ENCODE measurements at places on chromosomes 3 and 15.

DNA sequence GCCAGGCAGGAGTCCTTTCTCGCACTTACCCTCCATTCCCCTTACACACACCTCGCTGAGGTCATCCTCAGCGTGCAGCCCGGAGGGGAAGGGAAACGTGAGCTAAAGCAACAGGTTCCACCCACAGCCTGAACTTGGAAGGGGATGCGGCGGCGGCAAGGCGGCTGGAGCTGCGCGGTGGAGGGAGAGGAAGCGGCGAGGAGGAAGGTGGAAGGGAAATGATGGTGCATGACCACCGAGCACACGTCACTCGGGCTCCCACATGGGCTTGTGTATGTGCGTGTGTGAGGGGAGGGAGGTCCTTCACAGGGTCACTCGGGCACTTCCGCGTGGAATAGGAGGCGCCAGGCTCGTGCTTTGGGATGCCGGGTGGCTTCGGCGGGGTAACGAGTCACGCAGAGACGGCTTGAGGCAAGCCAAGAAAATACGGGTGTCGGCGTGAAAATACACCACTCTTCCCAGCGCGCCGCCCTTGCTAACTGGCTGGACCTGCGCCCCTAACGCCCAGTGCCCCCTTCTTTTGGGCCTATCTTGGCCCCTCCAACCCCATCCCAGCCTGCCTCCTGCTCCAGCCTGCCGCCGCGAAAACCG is 225.5 kb upstream of the IL12A start:
- DNase-seq = peak; percentile 92

DNA sequence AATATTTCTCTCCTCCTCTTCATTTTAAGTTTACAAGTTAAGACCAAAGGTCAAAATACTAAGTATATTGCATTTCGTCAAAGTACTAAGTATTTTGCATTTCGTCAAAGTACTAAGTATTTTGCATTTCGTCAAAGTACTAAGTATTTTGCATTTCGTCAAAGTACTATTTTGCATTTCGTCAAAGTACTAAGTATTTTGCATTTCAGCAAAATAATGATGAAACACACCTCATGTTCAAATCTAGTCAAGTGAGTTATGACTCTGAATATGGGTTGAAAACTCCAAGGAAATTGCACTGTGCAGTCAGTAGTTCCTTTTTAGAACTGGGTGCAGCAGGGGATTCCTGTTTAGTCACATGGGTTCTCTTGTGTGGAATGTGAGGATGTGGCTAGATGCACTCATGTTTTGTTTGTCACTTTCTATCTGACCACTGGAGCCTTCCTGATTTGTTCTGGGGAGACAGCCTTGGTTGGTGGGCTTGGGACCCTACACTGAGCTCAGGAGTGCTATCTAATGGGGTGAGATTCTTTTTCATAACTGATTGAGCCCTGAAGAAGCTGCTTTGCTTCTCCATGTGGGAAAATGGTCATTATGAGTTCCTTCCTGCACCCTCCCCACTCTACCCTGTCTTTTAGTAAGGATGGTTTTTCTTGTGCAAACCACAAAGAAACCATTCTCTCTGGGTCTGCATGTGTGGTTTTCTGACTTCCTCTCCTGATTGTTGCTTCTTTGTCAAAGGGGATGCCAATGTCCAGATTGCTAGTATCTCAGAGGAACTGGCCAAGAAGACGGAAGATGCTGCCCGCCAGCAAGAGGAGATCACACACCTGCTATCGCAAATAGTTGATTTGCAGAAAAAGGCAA is 73.4 kb downstream of the CCK start:
- DNase-seq = no peak

DNA sequence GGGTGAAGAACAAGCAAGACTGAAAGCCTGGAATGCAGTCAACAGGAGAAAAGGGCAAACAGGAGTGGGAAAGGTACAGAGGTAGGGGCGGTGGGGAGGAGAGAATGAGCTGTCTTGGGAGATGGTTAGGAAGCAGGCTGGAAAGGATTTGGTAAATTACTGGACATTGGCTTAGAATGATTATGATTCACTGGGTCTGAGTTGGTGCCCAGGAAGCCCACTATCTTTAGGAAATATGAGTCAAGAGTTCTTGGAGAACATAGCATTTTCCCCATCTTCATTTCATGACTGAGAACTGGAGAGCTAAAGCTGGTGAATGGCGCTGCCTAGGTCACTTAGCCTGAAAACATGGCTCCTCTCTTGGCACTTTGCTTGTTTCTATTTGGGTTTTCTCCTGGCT is 74.7 kb upstream of the C3orf80 start:
- no peak for DNase-seq

- DNase-seq = peak; percentile 25
These were observed 6.7 kb downstream of the CCDC9B start for GRCh38 chr15:40333922-40334492.

GRCh38 chr3:122322095-122323075 is 2.7 kb upstream of the CSTA start:
- DNase-seq = no peak

- DNase-seq = no peak
These were observed 27.9 kb upstream of the PRTG start for GRCh38 chr15:55770806-55771205.

DNA sequence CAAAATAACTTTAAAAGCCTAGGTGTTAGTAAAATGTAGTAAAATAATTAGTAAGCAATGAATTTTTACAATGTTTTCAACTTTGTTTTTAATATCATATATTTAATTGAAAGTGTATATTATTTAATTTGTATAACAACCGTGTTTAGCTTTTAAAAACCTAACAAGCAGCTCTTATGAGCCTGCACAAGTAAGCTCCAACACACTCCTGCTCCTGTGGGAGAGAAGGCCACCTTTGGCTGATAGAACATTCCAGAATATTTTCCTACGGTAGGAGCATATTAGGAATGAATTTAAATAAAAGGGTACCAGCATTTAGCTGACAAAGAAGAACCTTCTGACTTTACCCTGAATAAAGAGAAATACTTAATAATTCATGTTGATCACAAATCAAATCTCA is 40.3 kb upstream of the TM4SF1 start:
- DNase-seq = no peak

- DNase-seq = no peak
These were observed 596.2 kb upstream of the UBE2E2 start for GRCh38 chr3:22606938-22607337.

DNA sequence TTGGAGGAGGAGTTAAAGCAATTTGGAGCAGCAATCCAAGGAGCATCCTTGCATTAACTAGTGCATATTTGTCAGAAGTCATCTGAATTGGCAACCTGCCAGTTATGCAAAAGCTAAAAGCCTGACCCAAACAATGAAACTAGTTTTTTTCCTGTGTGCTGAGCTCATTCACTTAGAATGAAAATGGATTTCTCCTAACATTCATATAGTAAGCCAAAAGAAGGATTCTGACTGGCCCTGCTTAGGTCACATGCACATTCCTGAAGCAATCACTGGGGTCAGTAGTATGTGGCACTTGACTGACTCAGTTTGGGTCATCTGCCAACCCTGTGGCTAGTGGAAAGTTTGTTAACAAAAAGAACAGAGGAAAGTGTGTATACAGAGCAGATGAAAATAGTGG is 30.5 kb downstream of the OXSM start:
- peak; percentile 25 for DNase-seq

- DNase-seq = no peak
These were observed 617.5 kb downstream of the TBL1XR1 start for GRCh38 chr3:176579711-176580185.

DNA sequence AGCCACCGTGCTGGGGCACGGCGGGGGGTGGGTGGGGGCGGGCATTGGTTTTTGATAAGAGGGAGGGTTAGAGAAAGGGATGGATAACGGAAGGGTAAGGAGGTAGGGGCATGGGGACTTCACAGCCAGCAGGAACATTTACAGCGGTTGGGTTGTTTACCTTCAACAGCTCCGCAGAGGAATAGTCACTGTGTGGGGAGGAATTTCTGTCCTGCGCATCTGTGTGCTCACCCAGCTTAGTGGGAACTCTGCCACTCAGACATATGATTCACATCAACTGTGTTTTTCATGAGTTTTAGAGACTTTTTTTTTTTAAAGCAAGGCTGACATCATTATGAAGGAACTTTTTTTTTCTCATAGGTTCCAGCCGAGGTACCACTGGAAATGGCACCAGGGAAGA is 19.6 kb downstream of the CHRD start:
- no peak for DNase-seq

DNA sequence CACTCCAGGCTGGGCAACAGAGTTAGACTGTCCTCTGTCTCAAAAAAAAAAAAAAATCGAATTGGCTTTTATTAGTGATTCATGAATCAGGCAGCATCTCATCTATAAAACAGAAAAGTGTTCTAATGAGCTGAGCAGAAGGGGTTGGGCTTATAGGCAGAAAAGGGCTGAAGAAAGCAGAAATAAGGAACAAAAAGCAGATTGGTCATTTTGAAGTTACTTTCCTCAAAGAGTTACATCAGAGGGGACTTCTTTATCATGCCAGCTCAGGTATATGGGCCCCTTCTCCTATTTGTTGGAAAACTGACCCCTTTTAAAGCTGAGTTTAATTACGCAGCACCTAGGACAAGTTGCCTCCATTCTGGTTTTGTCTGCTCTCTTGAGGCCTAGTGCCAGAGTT is 722 bp upstream of the POGLUT1 start:
- no peak for DNase-seq

DNA sequence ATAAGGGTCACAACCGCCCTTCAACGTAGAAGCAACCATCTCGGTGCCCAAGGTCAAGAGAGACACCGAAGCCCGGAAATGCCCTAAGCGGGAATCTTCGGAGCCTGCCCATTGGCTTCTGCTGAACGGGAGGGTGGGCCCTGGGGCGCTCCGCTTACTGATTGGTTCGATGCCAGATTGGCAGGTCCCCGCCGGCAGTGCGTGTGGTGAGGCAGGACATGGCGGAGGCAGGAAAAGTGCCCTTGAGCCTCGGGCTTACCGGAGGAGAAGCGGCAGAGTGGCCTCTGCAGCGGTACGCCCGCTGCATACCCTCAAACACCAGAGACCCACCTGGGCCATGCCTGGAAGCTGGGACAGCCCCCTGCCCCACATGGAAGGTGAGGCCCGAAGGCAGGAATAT is at the start of gene REC114:
Gene REC114, plus strand, starts transcription at position 197 of the 400 bp plus-strand sequence. Its CDS starts 22 bp downstream, at position 219.
- no peak for DNase-seq

DNA sequence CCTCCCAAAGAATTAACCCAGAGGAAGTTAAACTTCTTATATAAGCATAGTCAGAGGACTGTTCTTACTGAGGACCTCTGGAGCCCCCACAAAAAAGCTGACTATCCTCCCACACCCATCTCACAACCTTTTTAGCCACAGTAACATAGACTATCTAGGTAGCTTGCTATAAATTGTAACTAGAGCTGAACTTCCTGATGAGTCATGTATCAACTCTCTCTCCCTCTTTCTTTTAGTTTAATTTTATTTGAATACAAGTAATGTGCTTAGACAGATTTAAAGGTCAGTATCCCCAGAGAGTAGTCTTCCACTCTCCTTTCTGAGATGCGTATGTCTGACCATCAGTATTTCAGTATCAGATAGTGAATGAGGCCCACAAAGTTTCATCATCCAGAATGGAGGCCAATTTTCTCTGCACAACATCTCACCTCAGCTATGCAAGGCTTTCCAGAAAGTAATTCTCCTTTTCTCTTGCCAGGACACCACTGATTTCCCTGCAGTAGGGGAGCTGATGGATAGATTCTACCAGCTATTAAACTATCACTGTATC is 104.0 kb upstream of the MYRIP start:
- DNase-seq = no peak

DNA sequence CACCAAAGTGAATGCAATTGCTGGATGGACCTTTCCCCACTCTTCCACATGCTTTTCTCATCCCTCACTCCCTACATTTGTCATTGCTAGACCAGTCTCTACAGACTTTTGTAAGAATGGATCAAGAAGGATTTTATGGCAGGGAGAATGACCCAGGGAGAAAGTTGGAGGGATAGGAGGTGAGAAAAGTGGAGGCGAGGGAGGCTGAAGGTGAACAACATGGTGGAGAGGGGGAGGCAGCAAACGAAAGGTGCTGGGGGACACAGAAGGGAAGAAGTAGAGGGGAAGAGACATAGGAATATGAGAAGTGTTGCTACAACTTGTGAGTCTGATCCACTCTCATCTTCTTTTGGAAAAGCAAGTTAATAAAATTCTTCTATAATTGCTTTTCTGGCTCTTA is 24.4 kb upstream of the RTP1 start:
- no peak for DNase-seq

GRCh38 chr3:27452368-27453090 is 31.7 kb downstream of the SLC4A7 start:
- no peak for DNase-seq

DNA sequence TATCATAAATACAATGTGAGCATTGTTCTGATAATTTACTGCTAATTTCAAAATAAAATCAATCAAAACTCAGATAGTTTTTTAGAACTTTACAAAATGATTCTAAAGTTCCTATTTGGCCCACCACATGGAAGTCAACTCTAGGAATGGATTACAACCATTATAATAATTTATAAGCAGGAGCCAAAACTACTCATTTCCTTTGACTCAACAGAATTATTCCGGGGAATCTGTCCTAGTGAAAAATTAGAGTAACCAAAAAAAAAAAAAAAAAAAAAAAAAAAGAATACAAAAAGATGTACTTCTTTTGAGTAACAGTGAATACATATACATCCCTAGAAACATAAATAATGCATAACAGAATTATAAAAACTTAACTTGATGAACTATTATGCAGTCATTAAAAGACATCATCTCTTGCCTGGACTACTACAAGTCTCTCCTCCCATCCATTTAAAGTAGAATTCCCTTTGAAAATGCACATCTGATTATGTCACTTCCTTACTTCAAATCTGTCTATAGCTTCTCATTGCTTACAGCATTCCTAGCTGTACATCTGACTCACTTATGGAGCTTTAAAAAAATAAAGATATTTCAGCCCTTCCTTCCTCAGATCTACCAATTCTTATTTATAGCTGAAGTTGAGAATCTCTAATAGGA is 43.4 kb downstream of the HDGFL3 start:
- DNase-seq = no peak

DNA sequence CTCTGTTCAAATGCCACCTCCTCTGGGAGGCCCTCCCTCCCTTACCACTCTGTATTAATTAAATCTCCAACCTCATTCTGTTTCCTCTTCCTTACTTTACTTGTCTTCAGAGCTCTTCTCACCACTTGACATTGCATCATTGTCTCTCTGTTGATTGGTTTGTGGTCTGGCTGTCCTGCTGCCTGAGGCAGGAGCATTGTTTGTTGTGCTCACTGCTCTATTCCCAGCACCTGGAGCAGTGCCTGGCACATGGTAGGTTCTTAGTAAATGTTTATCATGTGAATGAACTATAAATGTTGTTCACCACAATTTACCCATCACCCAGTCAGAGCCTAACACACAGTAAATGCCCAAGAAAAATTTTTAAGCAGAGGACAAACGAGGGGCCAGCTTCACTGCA is 6.7 kb upstream of the BFSP2 start:
- DNase-seq = no peak

- peak; percentile 49 for DNase-seq
These were observed 99.0 kb downstream of the MEGF11 start for GRCh38 chr15:66154581-66154980.

DNA sequence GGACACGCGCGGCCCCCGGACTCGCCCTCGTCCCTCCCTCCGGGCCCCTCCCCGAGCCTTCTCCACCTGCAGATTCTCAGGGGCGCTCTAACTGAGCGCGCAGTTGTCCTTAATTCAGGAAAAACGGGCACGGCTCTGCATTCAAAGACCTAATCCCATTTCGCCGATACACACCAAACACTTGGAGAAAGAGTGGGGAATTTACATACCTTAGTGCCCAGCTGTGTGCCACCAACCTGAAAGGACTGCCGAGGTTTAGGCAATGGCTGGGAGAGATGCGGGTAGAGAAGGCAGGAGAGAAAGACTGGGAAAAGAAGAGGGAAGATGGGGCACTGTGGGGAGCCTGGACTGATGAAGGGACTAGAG is 21.8 kb downstream of the IGDCC3 start:
- peak; percentile 44 for DNase-seq

Measured in NCI-H1417 (cell line).